Activated B cell treated with CpG ODN at 0.5 μM for 24 hours (primary cell): ENCODE measurements at places on chromosomes 3 and 15. TPM values are rescaled to one million over a fixed set of nuclear protein-coding genes. Genes with fewer than 3 reads are reported as not detected.
A peak's percentile ranks its signal among the peaks of the same experiment; 100 is the strongest.

DNA sequence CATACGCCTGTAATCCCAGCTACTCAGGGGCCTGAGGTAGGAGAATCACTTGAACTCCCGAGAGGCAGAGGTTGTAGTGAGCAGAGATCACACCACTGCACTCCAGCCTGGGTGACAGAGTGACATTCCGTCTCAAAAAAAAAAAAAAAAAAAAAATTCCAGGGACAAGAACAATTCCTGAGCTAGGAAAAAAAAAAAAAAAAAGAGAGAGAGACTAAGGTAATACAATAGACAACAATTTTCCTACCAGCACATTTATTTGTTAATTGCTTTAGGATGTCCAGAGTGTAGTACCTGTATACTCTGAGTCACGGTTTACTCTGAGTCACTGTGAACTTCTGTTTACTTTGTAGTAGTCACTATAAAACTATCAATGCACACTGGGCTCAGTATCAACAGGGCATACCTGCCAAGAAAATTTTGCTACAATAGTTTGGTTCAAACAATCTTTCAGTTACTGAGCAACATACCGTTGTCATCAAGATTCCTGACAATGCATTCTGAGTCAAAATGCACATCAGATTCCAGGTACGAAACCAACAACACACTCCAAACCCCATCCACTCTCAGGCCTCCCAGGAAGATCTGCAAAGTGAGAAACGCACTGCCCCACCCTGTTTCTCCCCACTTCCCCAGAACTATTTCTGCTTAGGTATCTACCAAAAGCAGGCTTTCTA lies 28.3 kb downstream of the IGF2BP2 start:
- DNase-seq: no peak
- no peaks in the 10 kb centered on the region for H3K4me1 ChIP-seq
- no peaks in the 10 kb centered on the region for H3K36me3 ChIP-seq

DNA sequence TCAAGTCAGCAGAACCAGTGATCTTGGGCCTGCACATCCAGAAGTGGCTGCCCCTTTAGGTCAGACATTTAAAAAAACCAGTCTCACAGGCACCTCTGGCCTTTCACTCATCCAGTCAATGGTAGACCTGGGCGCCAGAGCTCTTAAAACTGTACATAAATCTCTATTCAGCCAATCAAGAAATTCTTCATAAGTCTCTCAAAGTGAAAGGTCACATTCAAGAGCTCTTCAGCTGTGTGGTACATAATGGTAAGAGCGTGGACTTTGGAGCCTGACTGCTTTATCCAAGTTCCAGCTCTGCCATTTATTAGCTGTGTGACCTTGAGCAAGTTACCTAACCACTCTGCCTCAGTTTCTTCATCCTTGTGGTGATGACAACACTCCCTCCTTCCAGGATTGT lies 22.3 kb upstream of the MORF4L1 start:
- no peak overlapping the region for H3K27ac ChIP-seq
- no peaks in the 10 kb centered on the region for H3K4me1 ChIP-seq
- no peaks in the 10 kb centered on the region for H3K27me3 ChIP-seq
- DNase-seq: no peak

- no peaks in the 10 kb centered on the region for H3K27me3 ChIP-seq
- H3K36me3 ChIP-seq: no peaks in the 10 kb centered on the region
- peaks cover 4% of the 10 kb centered on the region for H3K4me1 ChIP-seq
- DNase-seq: no peak
- no peak overlapping the region for H3K4me3 ChIP-seq
Observed at GRCh38 chr3:149702691-149703441, 45.0 kb upstream of the WWTR1 start.

Gene FSIP1
- 0.32 and 0.53 TPM in 2 replicates for total RNA-seq

GRCh38 chr3:11154036-11154952 lies at the start of gene HRH1:
Gene HRH1, plus strand, starts transcription at chr3:11154493. Its CDS starts 104,545 bp downstream, at chr3:11259038.
- H3K4me3 ChIP-seq: peak within 1 kb of the TSS; percentile 70
- peaks cover 20% of the 10 kb centered on the region for H3K4me1 ChIP-seq
- peaks cover 43% of the 10 kb centered on the region for H3K27me3 ChIP-seq
- H3K27ac ChIP-seq: no peak within 1 kb of the TSS

Gene IQCF5
- not detected in 2 replicates for total RNA-seq
